Stimulated activated CD4-positive, alpha-beta T cell treated with anti-CD3 and anti-CD28 coated beads, Interleukin-4, amount 100 ng/mL, for 48 hours (primary cell): ENCODE measurements at places on chromosomes 6 and 20.

DNA sequence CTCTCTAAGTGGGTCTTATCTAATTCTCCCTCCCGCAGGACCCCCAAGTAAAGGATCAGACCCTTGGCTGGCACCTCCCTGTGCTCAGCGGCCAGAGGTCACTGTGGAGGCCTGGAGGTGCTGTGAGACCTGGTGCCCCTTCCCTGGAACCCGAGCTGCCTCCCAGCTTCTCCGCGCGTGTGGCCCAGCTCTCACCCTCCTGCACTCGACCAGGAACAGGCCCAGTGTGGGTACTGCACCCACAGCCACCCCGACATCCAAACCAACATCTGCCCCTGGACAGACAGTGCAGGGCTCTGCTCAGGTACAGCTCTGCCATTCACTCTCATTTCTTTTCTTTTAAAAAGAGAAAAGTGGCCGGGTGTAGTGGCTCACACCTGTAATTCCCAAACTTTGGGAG is 42.4 kb downstream of the TMEM242 start:
- DNase-seq: no peak

- DNase-seq: no peak
These were observed 62.8 kb upstream of the SDHAF4 start for GRCh38 chr6:70503813-70504465.

GRCh38 chr20:7773511-7773910 is 166.7 kb downstream of the HAO1 start:
- DNase-seq: no peak

- DNase-seq: no peak
These were observed 3.5 kb upstream of the PLCG1 start for GRCh38 chr20:41133709-41134361.

- peak; percentile 4 for DNase-seq
These were observed 1.0 kb downstream of the CCN2 start for GRCh38 chr6:131949909-131950766.

GRCh38 chr6:9943986-9944385 is 470.9 kb downstream of the TFAP2A start:
- DNase-seq: no peak

DNA sequence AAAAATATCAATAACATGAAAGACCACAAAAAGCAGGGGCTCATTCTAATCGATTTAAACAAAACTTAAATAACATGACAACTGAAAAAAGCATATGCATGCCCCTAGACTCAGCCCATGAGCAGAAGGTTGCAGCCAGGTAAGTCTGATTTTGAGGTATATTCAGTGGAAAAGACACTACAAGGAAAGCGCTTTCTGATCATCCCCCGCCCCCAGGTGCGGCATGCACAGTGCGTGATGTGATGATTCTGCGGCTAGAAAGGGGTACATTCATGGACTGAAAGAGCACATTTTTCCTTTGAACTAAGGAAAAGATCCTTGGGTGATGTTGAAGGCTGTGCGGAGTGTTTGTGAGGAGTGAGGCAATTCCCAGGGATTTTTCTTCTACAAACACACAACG is 16.9 kb upstream of the FOXC1 start:
- no peak for DNase-seq

- no peak for DNase-seq
These were observed 393 bp upstream of the FABP7 start for GRCh38 chr6:122778985-122779661.

DNA sequence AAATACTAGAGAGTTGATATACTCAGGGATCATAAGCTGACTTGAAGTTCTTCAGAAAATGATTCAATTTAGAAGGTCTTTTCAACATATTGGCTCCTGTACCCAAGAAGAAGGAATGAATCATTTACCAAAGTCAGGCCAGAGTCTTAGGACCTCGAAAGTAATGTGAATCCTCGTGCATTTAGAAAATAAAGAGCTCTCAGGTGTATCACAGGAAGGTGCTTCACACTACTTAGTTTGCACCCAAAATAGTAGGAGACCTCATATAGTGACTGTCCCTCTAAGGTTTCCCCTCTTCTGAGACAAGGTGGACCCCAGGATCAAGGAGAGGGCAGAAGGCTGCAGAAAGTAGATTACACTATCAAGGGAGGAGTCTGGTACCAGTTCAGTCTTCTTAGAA is 71.8 kb downstream of the F13A1 start:
- DNase-seq: no peak

- no peak for DNase-seq
These were observed 84.5 kb upstream of the FYN start for GRCh38 chr6:111957623-111958315.

GRCh38 chr6:132498638-132499037 is 14.3 kb downstream of the STX7 start:
- DNase-seq: no peak

DNA sequence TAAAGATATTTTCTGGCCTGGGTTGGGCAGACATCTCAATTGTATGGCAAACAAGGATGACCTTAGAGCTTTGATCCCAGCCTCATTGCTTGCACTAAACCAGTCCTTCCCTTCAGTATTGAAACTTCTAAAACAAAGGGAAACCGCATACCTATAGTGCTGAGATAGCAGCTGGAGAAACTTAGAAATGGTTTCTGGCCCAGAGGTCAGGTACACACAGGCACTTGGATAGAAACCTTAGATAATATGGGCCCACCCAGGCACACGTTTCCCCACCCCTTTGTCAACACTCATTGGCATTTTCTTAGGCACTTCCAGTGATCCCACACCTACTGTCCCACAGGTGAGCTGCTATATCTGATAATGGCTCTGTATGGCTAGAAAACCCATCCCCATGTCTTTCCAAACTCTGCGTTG is 22.1 kb downstream of the NRSN1 start:
- no peak for DNase-seq

DNA sequence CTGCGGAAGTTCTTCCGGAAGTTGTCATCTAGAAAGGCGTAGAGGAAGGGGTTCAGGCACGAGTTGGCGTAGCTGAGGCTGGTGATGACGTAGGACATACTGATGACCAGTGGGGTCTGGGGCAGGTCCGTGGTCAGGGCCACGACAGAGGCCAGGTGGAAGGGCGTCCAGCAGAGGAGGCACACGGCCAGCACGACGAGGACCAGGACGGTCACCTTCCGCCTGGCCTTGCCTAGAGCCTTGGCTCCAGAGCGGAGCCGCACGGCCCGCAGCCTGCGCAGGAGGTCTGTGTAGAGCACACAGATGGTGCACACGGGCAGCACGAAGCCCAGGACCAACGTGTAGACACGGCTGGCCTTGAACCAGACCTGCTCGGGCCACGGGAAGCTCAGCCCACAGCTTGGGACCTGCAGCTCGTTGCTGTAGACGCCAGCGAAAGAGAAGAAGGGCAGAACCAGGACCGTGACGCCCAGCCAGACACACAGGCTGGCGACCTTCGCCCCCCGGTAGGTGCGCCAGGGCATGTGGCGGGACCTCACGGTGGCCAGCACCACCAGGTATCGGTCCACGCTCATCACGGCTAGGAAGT is 1.4 kb downstream of the NPBWR2 start:
- no peak for DNase-seq

DNA sequence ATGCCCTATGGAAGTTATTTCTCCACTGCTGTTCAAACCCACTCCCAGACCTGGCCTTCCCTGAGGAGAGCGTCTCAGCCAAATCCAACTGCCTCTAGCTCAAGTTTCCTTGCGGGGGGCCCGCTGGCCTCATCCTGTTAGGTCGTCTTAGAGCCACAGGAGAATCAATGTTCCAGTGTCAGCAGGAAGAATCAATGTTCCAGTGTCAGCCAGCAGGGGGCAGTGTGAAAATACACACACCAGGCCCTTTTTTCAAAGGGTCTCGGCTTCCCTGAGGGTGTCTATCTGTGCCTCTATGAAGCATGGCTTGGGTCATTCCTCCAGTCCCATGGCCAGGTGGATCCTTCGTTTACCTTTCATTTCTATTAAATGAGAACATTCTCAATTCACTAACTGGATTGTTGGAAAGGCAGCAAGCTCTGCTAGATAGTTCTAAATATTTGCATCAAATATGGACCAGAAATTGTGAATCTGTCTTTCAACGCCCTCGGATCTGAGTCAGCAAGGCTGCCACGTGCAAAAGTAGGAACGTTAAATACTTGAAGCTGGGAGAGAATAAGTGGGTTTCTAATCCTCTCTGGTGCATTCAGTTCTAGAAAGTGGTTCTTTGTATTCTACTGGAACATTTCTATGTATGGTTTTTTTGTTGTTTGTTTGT is 19.2 kb downstream of the PRND start:
- peak; percentile 64 for DNase-seq

- no peak for DNase-seq
These were observed 74.9 kb upstream of the SMLR1 start for GRCh38 chr6:130752267-130752666.

DNA sequence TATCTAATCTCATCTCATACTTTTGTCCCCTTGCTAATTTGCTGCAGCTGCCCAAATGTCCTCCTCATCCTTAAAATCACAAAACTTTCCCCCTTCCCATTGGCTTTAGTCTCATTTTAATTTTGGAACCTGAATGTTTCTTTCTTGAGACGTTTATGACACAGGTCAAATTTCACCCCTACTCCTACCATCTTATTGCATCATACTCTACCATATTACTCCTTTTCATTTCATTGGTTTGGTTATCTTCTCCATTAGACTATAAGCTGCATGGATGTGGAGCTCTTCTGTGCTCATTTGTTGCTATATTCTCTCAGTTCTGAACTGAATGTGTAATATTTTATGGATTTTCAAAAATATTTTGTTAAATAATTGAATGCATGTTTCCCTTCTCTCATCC is 688.6 kb downstream of the CBLN4 start:
- no peak for DNase-seq

GRCh38 chr20:3890398-3890751 is 1.2 kb downstream of the PANK2 start:
- no peak for DNase-seq

- DNase-seq: no peak
These were observed 432 bp upstream of the PSMF1 start for GRCh38 chr20:1118004-1118335.

- DNase-seq: no peak
These were observed 506.4 kb upstream of the SOX4 start for GRCh38 chr6:21087188-21087587.
